ENCODE measurements at places on chromosomes 6 and 20. TPM values are rescaled to one million over a fixed set of nuclear protein-coding genes. Genes with fewer than 3 reads are reported as not detected.
A peak's percentile ranks its signal among the peaks of the same experiment; 100 is the strongest.

The DSN1 gene
- 24.7 TPM for total RNA-seq

- H3K27me3 ChIP-seq = peaks cover 3% of the 10 kb centered on the region
- no peaks in the 10 kb centered on the region for H3K4me1 ChIP-seq
- no peak overlapping the region for H3K4me3 ChIP-seq
- H3K27ac ChIP-seq = no peak overlapping the region
Measured at GRCh38 chr20:40446888-40447287, 242.1 kb downstream of the MAFB start.

DNA sequence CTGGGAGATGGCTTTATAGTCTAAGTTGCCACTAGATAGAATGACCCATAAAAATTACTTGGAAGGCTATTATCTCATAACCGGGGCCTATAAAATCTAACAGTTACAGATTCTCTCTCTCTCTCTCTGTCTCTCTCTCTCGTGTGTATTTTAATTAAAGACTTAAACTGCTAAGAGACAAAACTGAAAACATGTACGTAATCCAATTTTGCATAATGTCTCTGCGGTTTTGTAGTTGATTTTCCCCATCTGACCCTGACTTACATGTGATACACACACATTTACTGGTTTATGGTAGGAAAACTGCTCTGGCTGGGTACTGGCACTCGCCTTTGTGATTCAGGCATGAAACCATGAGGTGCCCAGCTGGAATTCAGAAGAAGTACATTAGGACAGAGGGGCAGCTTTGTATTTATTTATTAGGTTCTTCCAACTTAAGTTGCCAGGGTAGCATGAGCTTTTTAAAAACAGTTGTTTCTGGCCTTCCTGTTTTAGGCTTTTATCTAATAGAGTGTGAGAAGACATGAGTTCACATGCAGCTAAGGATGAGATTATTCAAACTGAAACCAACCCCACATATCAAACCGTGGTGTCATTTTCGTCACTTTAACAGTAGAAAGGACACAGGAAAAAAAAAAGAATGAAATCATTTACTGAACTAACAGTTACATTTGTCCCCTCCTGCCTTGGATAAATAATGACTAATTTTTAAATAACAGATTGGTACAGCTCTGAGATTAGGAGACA lies 182.5 kb downstream of the GMPR start:
- peak overlapping the region; percentile 45 for H3K4me3 ChIP-seq
- no peaks in the 10 kb centered on the region for H3K36me3 ChIP-seq
- DNase-seq = peak; percentile 66
- H3K27me3 ChIP-seq = no peaks in the 10 kb centered on the region
- H3K4me1 ChIP-seq = peaks cover 42% of the 10 kb centered on the region

DNA sequence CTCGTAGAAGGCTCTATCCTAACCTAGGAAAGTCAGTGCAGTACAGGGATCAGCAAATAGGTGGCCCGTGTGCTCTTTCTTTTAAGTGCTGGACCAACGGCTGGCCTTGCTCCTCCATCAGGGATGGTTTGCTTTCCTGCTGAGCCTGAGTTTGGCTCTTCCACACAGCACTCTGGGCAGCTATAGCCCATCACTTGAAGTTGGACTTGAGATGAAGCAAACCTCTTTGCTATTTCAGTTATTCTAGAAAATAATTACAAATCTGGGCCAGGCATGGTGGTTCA lies 66.9 kb upstream of the KCNK16 start:
- no peak for DNase-seq
- H3K4me1 ChIP-seq = no peaks in the 10 kb centered on the region
- no peaks in the 10 kb centered on the region for H3K36me3 ChIP-seq
- H3K27me3 ChIP-seq = peaks cover 6% of the 10 kb centered on the region
- H3K4me3 ChIP-seq = no peak overlapping the region

- no peaks in the 10 kb centered on the region for H3K4me1 ChIP-seq
- no peaks in the 10 kb centered on the region for H3K36me3 ChIP-seq
- no peak overlapping the region for H3K4me3 ChIP-seq
- H3K27ac ChIP-seq = no peak overlapping the region
Measured at GRCh38 chr6:46776070-46776712, 17.0 kb upstream of the MEP1A start.

GRCh38 chr6:95017922-95018321 lies 559.4 kb upstream of the MANEA start:
- H3K4me1 ChIP-seq = no peaks in the 10 kb centered on the region
- no peak overlapping the region for H3K4me3 ChIP-seq
- no peaks in the 10 kb centered on the region for H3K27me3 ChIP-seq
- DNase-seq = no peak
